ENCODE measurements at places on chromosomes 5 and 9.

- DNase-seq = no peak
Observed at GRCh38 chr5:121188849-121189248, 662.8 kb upstream of the FTMT start.

DNA sequence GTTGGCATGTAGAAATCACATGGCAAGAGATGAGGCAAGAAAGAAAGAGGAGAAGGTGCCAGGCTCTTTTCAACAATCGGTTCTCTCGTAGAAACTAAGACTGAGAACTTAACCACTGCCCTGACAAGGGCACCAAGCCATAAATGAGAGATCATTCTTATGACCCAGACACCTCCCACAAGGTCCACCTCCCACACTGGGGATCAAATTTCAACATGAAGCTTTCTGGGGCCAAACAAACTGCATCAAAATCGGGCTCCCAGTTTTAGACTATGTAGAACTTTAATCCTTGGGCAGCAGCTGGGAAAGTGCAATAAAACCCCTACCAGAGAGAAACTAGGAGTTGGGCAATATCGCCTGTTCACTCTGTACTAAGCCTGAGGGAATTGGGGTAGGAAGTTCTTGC is 150.2 kb upstream of the CCDC152 start:
- no peak for DNase-seq

DNA sequence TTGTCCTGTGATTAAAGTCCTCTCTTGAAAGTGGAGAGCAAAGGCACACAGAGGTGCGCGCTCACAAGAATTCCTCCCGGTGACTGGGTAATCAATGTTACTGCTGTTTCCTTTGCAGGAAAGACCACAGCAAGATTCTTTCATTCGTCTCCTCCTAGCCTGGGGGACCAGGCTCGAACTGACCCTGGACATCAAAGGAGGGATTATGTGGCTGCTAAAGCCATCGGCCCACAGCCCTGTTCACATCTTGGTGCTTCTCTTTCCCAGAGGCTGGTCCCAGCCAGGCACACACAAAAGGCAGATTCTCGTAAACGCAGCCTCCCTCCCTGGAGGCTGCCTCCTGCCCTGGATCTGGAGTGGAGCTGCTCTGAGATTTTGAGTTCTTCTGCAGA is 230.9 kb downstream of the FANCC start:
- no peak for DNase-seq

DNA sequence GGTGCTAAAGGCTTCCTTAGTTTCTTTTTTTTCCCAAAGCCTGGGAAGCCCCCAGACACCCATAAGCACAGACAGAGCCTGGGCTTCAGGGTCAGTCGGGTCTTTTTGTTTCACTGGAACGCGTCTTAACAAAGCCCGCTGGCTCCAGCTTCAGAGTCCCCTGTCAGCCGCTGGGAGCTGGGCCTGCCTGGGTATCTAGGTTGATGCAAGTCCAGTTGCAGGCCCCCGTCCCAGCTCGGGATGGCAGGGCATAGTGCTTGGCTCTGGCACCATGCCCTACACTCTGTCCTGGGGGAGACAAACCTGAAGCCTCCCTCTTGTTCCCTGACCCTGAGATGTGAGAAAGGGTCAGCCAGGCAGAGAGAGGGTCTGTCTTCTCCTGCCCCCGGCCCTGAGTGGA is 14.5 kb downstream of the OLFM1 start:
- DNase-seq = no peak

DNA sequence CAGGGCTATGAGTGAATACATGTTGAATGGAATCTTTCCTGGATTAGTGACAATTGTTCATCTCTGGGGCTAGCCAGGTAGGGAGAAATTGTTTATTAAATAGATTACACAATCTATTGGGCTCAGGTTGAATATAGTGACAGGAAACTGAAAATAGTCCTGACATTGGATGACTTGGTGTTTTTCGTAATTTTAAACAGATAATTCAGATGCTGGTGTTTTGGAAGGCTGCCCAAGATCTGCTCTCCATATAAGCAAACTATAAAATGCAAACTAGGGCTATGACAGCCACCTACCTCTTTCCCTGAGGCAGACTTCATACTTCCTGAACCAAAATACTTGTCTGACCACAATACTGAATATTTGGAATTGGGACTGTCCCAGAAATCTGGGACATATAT is 99.1 kb downstream of the ENC1 start:
- DNase-seq = no peak

DNA sequence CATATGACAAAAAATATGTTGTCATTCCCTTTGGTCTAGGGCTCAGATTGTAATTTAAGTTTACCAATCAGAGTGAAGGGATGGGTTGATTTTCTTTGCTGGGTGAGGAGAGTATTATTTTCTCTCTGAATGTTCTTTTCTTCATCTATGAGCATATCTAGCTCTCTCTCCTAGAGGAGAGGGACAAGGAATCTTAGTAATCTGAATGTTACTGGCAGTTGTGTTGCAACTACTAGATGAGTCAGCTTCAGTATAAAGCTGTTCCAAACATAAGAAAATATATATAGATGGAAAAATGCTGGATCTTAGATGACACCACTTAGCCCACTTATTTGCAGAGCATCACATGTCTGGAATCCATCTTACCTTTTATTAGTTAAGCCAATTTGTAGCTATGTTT is 259.3 kb downstream of the TUSC1 start:
- no peak for DNase-seq

DNA sequence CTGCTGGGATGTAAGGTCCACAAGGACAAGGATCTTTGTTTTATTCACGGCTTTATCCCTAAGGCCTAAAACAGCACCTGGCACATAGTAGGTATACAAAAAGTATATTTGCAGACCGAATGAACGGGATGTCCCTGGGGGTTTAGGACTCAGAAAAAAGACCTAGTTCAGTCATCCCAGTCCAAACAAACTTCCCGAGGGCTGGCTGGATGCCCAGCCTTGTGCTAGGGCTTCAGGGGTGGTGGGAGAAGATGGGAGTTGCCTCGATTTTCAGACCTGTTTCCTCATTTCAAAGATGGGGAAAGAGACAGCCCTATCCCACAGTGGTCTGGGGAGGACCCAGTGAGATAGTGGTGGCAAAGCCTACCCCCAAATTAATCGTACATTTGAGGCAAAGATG is 3.0 kb upstream of the PROB1 start:
- DNase-seq = no peak

GRCh38 chr5:175867587-175868347 is 3.6 kb upstream of the CPLX2 start:
- DNase-seq = no peak

DNA sequence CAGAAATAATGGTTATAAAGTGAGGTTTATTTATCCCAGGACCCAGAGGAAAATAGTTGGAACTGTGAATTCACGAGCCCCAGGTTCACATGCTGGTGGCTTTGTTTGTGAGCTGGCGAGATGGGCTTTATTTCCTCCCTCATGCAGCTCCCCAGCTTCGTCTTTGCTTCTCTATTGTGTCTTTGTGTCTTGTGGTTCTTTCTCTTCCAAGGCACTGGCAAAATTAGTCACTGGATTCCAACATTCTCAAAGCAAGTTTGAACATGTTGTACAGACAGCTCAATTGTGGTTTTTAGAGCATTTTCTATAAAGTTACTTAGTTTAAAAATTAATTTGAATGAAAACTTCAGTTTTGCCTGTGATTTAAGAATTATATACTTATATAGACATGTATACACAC is 7.2 kb downstream of the NDUFS6 start:
- no peak for DNase-seq

- no peak for DNase-seq
Observed at GRCh38 chr5:1180841-1181271, 20.5 kb upstream of the SLC6A19 start.

GRCh38 chr5:76690704-76691466 is 25.0 kb upstream of the F2R start:
- no peak for DNase-seq

DNA sequence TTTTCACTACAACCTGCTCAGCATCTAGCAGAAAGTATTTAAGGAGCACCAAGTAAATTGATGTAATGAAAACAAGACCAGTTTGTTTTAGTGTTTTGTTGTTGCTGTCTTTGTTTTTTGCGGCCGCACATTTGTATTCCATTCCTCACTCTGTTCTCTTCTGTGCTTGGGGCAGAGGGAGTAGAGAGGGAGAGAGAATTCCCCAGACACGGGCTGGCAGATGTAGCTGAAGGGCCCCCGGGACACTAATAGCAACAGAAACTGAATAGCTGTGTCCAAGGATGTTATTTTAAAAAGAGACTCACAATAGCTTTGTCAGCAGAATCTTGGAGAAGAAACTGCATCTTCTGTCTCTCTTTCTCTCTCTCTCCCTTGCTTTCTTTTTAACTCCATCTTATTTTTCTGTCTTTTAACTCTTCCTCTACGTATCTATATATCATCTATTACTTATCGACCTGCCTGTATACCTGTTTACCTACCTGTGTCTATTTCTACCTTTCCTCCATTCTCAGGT is 145.3 kb downstream of the PAPPA start:
- no peak for DNase-seq

- DNase-seq = no peak
Observed at GRCh38 chr9:129713402-129713679, 39.5 kb downstream of the PTGES start.

DNA sequence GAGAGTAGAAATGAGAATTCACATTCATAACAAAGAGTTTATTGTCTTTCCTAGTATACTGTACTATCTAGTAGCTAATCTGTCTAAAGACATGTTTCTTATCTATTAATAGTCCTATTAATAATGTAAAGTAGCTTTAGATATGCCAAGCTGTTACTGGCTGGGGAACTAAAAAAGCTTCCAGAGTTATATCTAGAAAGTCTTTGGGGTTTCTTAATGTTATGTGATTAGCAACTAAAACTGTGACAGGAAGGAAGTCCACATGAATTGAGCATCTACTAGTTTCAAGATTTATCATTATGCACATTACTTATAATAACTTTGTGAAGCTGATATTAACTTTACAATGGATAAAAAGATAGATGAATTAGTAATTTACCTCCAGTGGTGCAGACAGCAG is 122.7 kb upstream of the CDKN2B start:
- no peak for DNase-seq

- no peak for DNase-seq
Observed at GRCh38 chr5:145984072-145984471, 47.7 kb downstream of the SH3RF2 start.

GRCh38 chr5:91867799-91868198 is 484.7 kb upstream of the ARRDC3 start:
- no peak for DNase-seq

DNA sequence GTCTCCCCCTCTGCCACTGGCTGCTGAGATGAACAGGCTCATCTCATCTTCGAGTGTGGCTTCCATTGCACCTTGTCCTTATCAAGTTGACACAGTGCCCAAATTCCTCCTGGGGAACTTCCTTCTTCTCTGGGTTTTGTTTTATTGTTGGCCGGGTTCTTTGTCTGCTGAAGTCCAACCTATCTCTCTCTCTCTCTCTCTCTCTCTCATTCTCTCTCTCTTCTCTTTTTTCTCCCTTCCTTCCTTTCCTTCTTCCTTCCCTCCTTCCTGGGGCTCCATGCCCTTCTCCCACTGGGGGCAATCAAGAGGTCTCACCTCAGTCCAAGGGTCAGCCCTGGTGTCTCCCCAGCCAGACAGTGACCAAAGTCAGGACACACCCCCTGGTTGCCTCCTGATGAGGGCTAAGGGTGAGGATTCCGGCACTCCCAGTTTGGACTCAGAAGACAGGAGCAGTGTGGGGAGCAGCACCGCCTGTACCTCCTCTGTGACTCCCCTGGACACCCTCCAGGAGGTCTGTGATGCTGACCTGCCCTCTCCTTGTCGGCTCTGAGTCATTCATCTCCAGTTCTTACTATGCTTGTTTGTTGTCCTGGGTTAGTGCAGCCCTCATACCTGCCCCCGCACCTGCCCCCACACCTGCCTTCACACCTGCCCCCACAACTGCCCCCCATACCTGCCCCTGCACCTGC is 30.7 kb downstream of the KCNT1 start:
- DNase-seq = no peak

DNA sequence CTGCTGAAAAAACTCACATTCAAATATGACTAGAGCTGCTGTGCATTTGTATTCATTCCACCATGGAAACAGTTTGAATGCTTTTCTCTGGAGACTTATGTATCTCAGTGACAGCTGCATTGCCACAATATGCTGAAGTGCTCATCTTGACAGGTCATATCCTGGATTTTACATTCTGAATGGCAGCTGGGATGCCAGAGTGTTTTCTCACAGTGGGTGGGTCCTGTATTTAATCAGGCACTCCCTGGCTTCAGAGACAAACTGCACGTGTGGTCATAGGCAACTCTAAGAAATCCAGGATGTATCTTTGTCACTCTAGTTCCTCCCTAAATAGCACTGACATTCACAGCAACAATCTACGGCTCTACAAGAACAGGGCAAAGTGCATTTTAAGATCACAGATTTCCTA is 75.6 kb downstream of the ST8SIA4 start:
- no peak for DNase-seq

GRCh38 chr9:113302792-113303418 is at the start of gene RNF183:
RNF183 (minus strand) TSS chr9:113303376; CDS start chr9:113298184, 5,192 bp downstream.
- no peak for DNase-seq

DNA sequence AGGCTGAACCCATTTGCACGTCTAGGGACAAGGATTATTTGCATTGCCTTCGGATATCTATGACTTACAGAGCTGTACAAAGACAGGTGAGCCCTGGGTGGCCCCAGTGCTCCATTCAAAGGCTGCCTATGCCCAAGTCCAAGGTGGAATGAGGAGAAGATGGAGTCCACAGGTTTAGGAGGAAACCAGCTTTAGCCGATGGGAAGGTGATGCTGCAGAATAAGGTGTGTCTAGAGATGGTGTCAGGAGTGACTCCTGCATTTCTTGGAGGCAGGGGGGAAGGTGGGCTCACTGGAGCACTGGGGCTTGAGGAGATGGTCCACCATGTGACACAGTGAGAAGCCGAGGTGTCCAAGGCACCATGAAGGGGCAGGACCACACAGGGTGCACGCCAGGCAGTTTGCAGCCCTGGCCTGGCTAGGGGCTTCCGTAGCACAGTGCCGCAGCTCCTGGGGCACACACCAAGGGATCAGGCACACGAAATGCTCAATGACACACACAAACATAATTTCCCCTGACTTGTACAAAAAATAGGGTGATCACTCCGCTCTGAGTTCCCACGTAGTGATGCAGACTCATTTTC is 32.1 kb downstream of the SEMA4D start:
- DNase-seq = no peak

GRCh38 chr9:32200896-32201295 is 183.5 kb upstream of the ACO1 start:
- no peak for DNase-seq

Measured in stimulated activated CD8-positive, alpha-beta memory T cell treated with anti-CD3 and anti-CD28 coated beads, Interleukin-4, amount 100 ng/mL, for 1 hour (primary cell).